ENCODE measurements at places on chromosomes 12 and 14.
A peak's percentile ranks its signal among the peaks of the same experiment; 100 is the strongest.

- no peak for DNase-seq
Measured at GRCh38 chr14:60317609-60318008, 68.6 kb downstream of the PPM1A start.

GRCh38 chr12:93306636-93307035 is 71.1 kb upstream of the NUDT4 start:
- no peak for DNase-seq

- DNase-seq = no peak
Measured at GRCh38 chr12:95982602-95983001, 13.5 kb downstream of the HAL start.

GRCh38 chr14:70234066-70234950 is 45.6 kb upstream of the SLC8A3 start:
- no peak for DNase-seq

- peak; percentile 41 for DNase-seq
Measured at GRCh38 chr12:108840605-108841332, 16.6 kb downstream of the SSH1 start.

GRCh38 chr12:115880238-115880637 is 397.3 kb downstream of the MED13L start:
- DNase-seq = no peak

DNA sequence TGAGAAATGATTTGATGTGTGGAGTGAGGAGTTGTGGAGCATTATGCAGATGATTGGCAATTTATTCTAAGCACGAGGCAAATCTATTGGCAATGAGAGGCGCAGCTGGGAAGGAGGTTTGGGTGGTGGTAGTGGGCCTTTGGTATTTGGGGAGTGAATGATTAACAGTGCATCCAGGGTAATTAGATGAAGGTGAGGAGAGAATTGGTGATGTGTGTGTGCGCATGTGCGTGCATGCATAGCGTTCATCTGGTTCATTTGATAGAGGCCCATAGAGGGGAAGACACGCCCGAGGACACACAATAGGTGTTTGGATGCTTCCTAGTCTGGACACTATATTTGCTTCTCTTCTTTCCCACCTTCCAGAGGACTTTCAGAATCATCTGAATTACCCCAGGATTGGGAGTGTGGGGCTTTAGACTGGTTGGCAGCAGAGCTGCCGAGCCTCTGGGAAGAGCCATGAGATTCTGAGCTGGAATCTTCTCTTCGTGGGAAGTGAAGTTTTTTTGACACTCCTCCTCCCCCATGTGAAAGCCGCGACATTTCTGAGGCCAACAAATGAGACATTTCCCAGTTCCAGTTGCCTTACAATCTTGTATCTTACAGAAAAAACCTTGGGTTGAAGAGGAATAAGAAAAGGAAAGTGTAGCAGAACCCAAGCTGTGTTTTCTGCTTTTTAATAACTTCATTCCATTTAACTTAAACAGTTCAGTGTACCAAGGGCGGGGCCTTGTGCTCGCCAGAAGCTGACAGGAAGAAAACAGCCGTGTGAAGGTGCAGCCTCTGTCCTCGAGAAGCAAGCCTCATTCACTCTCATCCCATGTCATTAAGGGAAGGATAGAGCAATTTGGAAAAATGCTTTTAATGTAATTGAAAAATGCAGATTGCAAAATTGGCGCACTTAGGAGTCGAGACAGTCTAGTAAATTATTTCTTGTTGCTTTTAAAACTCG is 65.2 kb downstream of the SLC25A47 start:
- no peak for DNase-seq

DNA sequence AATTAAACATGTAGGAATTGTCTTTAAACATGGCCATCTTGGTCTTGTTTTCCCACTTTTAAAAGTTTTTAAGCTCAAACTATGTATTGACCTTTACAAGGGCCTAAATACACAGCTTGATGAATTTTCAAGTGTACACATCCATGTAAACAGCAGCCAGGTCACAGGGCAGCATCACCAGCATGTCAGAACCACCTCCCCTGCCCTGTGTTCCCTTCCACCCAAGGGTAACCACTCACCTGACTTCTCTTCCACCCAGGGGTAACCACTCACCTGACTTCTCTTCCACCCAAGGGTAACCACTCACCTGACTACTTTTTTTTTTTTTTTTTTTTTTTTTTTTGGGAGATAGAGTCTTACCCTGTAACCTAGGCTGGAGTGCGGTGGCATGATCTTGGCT is 4.6 kb downstream of the FBXW8 start:
- no peak for DNase-seq

DNA sequence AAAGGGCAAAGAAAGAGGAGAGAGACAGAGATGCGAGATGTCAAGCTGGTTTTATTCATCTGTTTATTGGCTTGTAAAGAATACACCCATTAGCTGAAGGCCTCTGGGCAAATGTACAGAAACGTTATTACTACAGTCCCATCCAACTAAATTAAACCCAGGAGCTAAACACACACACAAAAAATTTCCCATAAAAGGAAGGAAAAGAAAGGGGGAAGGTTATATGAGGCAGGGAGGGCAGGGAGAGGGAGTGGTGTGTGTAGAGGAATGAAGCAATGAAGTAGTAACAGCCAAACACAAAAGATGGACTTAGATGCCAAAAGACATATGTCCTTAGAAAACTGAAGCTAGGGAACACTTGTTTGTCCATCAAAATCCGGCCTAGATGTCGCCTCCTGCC is 3.1 kb upstream of the MFAP5 start:
- no peak for DNase-seq

DNA sequence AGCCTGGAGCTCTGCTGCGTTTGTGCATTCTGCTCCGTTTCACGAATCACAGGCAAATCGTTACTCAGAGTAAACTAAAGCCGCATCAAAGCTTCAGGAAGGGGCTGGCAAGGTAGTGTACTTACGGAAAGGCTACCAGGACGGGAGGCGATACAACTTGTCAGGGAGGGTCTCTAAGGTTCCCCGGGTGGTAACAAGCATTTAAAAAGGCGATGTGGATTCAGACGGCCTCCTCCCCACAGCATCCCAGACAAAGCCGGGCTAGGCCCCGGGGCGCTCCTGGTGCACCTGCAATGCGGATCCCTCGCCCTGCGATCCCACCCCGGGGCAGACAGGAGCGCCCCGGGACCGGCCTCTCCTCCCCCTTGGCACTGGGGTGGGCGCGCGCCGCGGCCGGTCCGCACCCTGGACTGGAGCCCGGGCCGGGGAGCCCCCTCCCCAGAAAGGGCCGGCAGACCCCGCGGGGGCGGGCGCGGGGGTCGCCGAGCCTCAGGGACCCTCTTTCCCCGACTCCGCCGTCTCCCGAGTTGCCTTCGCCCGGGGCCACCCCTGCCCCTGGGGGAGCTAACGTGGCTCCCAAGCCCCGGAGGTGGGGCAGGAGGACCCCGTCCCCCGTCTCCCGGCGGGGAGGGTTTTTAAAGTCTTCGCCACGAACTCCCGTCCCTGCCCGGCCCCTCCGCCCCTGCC is 718 bp downstream of the CCDC92 start:
- no peak for DNase-seq

- DNase-seq = no peak
Measured at GRCh38 chr14:67371247-67372148, 11.4 kb downstream of the EIF2S1 start.

DNA sequence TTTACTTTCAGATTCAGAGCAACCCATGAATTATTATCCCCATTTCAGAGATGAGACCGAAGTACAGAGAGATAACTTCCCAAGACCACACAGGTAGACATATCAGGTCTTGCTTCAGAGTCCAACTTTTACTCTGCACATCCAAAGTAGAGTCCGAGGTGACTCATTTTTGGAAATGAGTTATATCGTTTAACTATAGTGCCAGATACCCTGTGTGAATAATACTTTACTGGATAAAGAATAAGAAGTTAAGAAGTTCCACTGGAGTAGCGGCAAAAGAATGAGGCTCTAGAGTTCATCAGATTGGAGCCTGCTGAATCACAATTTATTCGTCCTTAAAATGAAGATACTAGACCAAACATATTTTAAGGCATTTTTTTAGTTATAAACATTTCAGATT is 124.7 kb downstream of the EPS8 start:
- no peak for DNase-seq

GRCh38 chr14:75823334-75823733 is 158.5 kb downstream of the TGFB3 start:
- DNase-seq = no peak
